ENCODE measurements at places on chromosomes 12 and 14. TPM values are rescaled to one million over a fixed set of nuclear protein-coding genes. Genes with fewer than 3 reads are reported as not detected.

PAX9 gene
- not detected for polyA plus RNA-seq

SCNN1A gene
- 0.15 TPM for polyA plus RNA-seq

DNA sequence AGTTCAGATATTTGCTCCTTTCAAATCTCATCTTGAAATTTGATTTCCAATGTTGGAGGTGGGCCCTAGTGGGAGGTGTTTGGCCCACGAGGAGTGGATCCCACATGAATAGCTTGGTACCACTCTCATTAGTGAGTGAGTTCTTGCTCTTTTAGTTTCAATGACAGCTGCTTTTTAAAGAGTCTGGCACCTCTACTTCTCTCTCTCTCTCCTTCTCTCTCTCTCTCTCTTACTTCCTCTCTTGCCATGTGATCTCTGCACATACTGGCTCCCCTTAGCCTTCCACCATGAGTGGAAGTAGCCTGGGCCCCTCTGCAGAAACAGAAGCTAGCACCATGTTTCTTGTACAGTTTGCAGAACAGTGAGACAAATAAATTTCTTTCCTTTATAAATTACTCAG, 25.1 kb downstream of the GPR65 start:
- DNase-seq = no peak

ASIC1 gene
- polyA plus RNA-seq = 0.74 TPM

Measured in heart right ventricle (tissue), 16 donors.